MV-4-11 (cell line): ENCODE measurements at places on chromosomes 5 and 9.

DNA sequence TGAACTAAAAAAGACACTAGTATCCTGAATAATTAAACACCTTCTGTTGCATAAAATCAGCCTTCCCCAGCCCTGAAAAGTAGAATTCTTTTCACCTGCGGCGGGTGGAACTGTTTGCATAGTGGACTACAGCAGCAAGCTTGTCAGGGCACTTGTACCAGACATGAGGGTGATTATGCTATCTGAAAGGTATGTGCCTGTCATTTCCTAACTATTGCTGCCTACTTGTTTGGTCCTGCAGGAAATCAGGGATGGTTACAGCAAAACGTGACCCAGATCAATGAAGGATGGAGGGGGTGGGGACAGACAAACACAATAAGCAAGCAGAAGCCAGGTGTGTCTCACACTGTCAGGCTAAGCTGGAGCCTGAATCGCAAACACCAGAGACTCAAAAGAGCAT, 385.6 kb downstream of the MLLT3 start:
- DNase-seq, result no peak

DNA sequence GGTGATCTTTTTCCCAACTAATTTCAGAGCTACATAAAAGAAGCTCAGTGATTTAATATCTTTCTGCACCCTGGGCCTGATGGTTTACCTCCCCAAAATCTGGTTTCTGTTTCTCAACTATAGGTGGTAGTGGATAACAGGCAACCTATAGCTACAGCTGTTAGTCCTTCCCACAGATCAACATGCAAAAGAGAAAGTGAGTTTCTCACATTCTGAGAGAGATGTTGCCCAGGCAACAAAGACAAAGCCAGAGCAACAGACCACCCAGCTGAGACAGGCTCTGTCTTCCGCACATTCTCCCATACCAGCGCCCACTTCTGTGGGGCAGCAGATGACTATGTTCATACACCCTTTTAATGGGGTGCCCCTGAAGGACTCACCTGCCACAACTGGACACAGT, 40.7 kb upstream of the PPP2R2B start:
- no peak for DNase-seq

DNA sequence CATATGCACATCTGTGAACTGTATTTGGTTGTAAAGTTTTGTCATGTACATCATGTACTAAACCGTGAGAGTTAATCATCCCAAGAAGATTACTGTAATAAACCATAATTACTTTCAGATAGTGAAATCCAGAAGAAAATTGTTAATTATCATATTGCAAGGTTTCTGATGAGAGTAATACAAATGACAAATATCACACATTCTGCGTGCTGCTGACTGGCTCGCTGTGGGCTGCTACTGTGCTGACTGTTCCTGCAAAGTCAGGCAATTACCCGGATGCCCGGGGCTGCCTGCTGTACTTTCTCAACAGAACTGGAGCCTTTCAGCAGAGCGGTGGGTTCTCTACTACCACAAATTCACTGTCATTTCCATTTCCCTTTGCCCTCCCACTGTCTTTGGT, 68.3 kb downstream of the SMARCA2 start:
- DNase-seq, result no peak

DNA sequence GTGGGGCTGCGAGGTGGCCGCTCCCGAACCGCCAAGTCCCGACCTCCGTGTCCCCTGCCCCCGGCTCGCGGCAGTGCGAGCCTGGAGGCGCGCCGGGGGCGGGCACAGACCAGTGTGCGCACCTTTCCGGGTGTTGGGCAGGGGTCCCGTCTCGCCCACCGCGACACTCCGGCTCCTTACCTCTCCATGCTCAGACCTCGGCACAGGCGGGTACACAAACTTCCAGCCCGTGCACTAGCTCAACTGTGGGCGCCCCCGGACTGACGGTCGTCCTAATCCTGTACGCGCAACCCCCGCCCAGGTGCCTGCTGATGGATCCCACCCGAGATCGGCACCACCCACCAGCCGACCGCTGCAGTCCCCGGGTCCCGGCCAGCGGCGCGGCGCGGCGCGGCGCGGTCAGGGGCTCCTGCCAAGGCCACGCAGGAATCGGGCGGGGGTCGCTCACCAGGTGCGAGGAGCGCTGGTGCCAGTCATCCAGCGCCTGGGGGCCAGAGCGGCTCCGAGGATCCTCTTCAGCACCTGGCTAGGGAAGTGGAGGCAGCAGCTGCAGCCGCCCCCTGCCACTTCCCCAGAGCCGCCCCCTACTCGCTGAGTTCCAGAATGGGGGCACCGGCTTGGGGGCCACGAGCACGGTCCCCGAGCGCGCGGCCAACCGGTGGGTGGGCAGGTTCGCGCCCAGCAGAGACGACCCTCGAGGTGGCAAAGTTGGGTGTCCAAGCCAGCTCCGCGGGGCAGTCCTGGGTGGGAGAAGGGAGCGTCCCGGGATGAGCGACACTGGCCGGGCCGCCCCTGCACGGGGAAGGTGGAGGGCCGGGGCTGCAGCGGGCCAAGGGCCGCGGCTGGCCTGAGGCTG, 511 bp downstream of the SEMA5A start:
- DNase-seq, result no peak

DNA sequence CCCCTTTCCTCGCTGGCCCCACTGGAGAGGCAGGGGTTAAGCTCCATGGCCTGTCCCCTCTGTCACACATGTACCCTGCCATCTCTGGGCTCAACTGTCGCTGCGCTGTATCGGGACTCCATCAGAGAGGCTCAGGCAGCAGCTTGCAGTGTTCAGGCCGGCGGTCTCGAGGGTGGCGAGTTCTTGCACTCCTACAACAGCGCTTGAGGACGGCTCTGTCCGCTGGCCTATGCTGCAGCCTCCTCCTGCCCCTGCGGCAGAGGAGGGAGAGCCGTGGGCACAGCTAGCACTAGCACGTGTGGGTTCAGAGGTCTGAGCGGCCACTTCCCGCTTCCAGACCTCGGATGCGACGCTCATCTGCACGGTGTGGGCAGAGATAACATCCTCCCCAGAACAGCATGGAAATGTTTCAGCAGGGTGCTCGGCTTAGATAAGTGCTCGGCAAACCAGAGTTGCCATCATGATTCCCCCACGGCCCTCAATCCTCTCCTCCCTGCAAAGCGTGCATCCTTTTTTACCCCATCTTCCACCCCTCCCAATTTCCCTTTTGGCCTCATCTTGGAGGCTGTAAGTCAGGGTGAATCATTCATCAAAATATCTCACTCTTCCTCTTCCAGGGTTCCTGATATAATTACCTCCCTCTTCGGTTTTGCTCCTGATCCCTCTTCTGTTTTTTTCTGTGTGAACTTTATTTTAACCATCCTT, 41.9 kb upstream of the FUBP3 start:
- DNase-seq, result peak; percentile 65

GRCh38 chr9:36840898-36841536, 193.1 kb downstream of the PAX5 start:
- DNase-seq, result peak; percentile 93

- no peak for DNase-seq
Observed at GRCh38 chr5:106587-106986, 14.6 kb downstream of the PLEKHG4B start.

- no peak for DNase-seq
Observed at GRCh38 chr9:92607088-92607487, 62.8 kb downstream of the IPPK start.

DNA sequence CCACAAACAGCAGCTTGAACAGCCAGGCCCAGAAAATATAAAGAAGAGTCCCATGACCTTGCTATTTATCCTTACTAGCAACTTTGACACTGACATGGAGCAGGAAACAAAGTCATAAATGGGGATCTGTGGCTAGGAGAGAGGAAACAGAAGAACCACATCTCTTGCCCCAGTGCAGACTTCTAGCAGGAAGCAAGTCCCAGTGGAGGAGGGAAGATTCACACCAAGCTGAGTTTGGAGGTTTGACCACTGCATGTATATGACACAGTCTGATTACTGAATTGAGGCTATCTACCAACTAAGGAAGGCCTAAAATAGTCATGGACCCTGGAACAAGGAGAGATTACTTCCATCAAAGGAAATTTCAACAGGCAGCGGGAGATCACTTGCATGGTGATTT, 51.4 kb downstream of the CDH6 start:
- no peak for DNase-seq

DNA sequence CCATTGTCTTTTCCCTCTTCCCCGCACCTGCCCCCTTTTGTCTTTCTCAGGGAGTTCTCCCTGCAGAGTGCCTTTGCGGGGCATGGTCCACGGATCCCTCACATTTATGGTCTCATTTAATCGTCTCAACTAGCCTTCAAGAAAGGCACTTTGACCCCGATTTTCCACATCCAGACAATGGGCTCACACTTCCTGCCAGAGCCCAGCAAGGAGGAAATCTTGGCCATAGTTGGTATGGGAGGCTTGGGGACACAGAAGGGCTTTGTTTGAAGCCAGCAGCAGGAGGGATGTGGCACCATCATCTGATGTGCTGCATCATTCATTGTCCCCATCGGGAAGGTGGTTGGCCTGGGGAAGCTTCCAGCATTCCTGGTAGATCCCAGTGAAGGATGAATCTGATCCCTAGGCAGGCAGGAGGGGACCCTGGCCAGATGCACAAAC, 24.9 kb downstream of the GSN start:
- no peak for DNase-seq

- no peak for DNase-seq
Observed at GRCh38 chr9:69657269-69657668, 14.9 kb downstream of the APBA1 start.

GRCh38 chr5:133884569-133885311, 83.7 kb downstream of the C5orf15 start:
- no peak for DNase-seq

DNA sequence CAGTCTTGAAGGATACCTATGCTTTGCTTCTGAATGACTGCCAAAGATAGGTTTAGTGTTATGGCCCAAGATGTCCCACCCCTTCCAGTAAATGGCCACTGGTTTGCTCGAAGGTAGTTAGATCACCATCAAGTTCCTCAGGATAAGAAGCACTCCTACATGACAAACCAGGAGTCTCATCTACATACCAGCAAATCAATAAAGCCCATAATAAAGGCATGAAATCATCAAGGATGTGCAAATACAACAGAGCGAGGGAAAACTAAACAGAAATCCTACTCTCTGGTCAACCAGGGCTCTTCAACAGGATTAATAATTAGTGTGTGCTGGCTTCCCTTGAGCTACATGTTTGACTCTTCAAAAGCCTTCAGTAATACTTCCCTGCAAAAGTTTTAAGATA, 141.0 kb downstream of the LHFPL2 start:
- DNase-seq, result no peak

- peak; percentile 93 for DNase-seq
Observed at GRCh38 chr9:94639061-94639998, at the start of gene FBP1. Gene FBP1 (minus strand): TSS chr9:94639518. CDS start chr9:94639310, 208 bp downstream.

DNA sequence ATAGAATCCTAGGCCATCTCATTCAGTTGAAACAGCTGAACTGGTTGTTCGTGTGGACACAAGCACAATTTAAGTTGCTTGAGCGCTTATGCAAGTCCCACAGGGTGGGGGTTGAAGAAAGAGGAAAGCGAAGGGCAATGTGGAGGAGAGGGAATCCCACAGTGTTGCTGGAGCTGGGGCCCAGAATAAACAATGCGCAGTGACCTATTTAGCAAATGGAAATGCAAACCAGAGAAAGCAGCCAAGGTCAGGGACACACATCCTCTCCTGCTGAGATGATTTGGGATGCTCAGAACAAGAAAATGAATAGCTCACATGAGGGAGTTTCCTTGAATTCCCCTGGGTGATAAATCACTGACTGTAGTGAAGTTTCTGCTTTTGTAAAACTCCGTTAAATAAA, 838.3 kb downstream of the TLE4 start:
- DNase-seq, result no peak

GRCh38 chr5:137938751-137939143, 49.5 kb downstream of the PKD2L2 start:
- no peak for DNase-seq

DNA sequence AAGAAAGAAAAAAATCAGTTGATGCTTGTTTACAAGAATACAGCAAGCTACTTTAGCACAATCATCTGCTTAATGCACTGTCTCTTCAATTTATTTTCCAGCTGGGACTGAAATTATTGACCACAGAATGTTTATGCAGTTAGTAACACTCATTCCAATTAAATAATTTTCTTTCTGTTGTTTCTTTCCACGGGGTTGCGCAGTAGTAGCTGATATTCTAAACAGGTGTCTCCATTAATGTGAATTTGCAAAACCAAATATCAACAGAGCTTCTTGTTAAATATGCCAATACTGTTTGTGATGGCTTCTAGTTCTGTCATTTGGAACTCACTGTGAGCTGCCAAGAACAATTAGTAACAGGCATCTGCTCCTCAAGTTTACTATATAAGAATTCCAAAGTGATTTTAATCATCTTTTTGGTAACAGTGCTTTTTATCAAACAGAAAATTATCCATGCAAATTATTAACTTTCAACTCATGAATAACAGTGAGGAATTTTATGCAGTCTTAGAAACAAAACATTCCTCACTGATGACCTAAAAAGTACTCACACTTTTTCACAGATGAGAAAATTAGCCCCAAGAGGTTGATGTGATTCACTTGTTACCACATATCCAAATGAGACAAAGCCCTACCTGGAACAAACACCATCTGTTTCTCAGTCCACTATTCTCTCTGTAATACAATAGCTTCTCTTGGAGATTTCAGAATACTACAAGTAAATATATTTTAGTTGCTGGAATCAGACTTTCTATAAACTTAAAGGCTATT, 567.6 kb upstream of the RGMB start:
- no peak for DNase-seq

DNA sequence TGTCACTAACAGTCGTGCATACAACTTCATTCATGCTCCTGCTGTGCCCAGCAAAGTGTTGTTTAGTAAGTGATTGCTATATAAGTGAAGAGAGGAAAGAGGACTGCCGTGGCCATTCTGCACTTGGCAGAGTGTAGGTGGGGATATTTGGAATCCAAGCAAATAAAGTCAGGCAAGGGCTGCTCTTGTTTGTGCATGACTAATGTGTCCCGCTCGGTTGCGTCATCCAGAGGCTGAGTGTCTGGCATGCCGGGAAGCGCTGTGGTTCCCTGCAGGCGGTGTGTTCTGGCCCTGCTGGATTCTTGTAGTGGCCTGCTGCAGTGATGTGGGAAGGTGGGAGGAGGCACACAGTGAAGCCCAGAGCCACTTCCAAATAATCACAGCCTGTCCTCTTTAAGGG, 136.9 kb upstream of the ANKH start:
- peak; percentile 38 for DNase-seq
